ENCODE measurements at places on chromosomes 11 and 22.
A peak's percentile ranks its signal among the peaks of the same experiment; 100 is the strongest.

DNA sequence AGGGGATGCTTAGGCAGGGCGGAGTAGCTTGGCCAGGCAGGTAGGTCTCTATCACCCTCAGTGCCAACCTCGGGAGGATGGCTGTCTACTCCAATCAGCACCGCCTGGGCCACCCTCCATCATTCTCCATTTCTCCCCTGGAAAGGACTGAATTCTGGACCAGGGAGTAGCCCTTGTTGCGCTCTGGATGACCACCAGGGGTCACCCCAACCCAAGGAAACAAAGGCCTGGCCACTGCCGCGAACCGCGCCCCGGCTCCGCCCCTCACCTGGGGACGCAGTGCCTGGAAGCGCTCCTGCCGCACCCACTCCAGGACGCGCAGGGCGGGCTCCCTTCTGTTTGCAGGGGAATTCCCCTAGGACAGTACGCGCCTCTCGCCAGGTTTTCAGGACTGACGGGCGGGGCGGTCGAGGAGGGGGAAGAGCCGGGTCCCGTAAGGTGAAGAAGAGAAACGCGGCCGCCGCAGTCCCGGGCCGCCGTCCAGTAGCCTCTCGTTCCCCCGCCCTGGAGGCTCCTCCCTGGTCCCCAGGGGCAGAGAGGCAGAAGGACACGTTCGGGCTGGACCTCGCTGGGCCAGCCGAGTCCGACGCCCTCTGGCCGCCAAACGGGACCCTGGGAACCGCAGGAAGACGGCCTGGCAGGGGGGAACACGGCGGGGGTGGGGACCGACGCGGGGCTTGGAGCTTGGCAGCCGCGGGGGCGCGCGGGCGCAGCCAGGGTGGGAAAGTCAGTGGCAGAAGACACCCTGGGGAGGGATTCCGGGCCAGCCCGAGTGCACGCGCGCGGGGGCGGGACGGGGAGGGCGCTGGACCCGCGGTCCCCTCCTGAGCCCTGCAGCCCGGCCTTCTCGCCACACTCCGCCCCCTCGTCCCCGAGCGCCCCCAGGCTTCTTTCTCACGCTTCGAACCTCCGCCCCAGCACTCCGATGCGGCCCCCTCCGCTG lies 7.1 kb downstream of the SCN4B start:
- DNase-seq: peak; percentile 89

DNA sequence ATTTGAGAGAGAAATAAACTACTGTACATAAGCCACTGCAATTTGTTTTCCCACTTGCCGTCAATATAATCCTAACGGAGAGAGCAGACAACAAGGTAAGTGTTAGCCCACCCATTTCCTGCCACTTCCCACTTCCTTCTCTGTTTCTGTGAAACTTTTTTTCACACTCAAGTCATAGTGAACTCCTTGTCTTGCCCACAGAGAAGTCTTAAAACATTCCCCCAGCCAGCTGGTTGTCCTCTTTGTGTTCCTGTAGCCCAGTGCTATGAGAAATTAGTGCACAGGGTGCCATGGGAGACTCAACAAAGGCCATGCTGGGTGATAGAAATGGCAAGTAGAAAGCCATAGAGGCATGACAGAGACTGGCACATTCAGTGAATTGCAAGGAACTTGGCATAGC lies 208.6 kb downstream of the BLID start:
- DNase-seq: no peak

DNA sequence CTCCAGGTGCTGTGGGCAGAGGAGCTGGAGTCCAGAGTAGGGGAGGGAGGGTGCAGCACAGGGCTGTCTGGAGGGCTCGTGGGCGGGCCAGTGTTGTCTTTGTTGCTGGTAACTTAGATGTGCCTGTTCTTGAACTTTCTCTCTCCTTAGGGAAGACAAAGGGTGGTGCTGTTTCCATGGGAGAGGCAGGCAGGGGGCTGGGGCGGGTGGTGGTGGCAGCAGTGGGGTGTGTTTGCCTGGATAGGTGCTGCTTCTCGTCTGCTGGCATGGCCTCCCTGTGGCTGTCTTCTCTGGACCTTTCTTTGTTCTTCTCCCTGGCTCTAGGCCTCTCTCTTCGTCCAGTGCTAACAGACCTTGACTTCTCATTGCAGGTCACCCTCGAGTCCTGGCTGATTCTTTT lies 8.5 kb downstream of the SIDT2 start:
- DNase-seq: no peak

- no peak for DNase-seq
Measured at GRCh38 chr11:104464691-104465090, 300.7 kb upstream of the PDGFD start.

DNA sequence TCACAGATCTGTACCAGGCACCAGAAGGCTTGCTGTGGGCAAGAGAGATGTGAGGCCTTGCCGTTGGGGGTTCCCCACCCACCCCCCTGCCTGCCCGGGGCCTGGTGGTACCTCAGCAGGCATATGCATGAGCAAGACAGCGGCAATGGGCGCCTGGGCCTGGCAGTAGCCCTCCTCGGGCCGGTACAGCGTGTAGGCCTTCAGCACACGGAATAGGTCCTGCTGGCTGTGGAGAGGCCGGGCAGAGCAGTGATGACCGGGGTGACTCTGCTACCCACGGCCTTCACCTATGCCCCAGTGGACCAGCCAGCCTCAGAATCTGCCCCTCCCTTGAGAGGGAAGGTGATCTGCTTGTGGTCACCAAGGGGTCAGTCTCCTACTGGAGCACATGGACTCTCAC lies 5.5 kb upstream of the CASTOR1 start:
- no peak for DNase-seq
